ENCODE measurements at places on chromosomes 12 and 14. TPM values are rescaled to one million over a fixed set of nuclear protein-coding genes. Genes with fewer than 3 reads are reported as not detected.

DNA sequence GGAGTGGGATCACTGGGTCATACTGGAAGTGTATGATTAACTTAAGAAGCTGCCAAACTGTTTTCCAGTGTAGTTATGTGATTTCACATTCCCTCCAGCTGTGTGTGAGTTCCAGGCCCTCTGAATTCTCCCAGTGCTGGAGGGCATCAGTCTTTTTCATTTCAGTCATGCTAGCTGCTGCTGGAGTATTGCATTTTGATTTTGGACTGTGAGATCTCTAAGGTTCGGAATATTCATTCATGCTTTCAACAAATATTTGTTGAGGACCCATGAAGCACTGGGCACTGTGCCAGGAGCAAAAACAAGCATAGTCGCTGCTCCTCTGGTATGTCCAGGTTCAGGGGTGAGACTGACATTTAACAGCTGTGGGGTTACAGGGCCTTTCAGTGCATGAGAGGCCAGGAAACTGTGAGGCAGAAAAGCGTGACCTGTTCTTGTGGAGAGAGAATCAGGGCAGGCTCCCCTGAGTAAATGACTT is 133.2 kb downstream of the SCARB1 start:
- peak; percentile 60 for ATAC-seq

ANG gene
- total RNA-seq: 32.0 TPM

OTX2 gene
- not detected for total RNA-seq

SERPINA6 gene
- not detected for total RNA-seq
